Left renal pelvis (tissue), 4 donors: ENCODE measurements at places on chromosomes 16 and 17.

- no peak for DNase-seq
These were observed 2.0 kb downstream of the C16orf86 start for GRCh38 chr16:67668495-67669157.

DNA sequence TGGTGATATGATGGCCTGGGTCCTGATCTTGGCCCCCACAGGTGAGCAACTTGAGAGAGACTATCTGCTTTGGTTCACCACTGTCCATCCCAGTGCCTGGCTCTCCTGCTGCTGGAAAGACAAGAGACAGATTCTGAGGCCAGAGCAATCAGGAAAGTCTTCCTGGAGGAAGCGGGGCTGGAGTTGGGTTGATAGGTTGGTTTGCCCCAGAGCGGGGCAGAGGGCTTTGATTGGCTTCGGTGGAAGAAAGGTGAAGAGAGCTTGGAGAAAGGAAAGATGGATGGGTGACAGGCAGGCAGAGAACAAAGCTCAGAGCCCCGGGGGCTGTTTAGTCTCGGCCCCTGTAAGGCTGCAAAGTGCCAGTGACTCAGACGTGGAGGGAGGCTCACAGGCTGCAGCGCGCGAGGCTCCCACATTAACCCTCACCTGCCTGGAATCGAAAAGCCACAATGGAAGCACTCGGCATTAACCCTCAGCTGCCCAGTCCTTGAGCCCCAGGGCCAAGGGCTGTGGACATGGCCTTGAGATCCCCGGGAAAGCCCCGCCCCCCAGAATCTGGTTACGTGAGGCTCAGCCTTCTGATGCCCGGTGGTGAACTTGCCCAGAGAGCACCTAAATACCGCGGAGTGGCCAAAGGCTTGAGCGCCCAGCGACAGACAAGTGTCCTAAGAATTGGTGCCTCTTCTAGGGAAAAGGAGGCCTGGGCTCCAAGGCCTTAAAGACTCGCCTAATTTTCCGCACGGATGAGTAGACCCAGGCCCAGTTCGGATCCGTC lies 996 bp upstream of the CPNE2 start:
- DNase-seq, result no peak

DNA sequence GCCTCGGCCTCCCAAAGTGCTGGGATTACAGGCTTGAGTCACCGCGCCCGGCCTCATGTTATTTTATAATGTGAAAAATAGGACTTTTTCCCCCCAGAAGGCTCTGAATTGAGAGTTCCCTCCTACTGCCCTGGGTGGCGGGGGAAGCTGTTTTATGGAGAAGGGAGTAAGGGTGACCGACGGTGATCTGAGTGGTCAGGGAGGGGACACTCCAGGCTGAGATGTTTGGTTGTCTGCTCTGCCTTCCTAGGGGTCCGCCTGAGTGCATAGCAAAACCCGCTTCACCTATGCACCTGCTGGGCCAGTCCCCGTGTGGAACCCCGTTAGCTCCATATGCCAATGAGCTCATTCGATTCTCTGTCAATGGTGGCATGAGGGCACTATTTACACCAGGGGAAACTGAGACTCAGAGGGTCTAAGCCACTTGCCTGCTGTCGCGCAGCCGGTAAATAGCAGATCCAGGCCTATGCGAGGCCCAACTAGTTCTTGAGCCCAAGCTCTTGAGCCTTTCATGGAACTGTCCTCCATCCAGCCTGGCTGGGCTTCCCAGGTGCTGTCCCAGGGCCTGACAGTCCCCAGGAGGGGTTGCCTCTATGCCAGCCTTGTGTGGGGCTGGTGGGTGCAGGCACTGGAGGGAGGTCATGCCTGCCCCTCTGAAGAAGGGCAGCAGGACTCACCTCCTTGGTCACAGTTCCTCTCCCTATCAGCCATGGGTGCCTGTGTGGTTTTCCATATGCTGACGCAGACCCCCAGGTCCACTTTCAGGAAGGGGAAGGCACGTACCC lies 1.7 kb upstream of the GJD3 start:
- no peak for DNase-seq

- DNase-seq, result no peak
These were observed 460 bp downstream of the KRTAP4-3 start for GRCh38 chr17:41167561-41167960.

DNA sequence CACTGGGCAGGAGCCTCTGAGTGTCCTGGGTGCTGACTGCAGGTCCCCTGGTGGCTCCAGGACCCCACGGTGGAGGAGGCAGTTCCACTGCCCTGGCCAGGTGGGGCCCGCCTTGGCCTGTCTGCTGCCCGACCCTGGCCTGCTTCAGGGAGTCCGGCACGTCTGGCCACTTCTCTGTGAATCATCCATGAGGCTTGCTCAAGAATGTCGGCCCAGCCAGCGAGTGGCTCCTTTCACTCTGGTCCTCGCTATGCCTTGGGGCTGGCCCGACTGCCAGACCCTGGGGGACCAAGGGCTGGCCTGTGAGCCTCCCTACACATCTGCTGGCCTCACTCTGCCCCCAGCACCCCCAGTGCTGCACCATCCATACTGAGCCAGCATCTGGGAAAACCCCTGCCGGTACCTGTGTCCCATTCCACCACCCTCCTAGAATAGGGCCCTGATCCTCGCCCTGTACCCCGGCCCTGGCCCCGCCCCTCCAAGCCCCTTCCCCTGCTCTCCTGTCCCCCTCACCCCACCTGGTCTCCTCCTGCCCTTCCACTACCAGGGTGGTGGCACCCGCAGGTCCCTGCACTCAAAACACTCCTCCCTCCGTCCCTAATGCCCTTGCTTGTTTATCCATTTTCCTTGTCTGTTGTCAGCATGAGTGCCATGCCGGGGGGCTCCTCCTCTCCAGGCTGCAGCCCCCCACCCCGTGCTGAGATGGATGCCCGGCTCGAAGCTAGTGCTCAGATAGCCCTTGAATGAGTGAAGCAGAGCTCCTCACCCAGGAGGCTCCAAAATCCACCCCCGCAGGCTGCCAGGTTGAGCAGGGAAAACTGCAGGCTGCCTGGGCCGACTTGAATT lies 35.5 kb downstream of the ADCY7 start:
- no peak for DNase-seq

DNA sequence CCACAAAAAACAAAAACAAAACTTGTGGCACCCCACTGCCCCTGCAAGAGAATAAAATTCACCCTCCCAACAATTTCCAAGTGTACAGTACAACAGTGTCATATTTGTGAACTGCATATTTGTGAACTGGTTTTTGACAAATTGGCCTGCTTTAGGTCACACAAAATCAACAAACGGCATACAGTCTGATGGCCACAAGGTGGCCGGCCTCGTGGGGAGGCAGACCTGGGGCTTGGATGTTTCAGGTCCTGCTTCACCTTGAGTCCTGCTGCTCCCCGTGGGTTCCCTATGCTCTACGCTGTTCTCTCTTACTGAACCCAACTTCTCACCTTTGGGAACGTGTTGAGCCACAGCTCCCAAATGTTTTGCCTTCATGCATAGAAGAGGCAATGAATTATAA lies 102.2 kb downstream of the CDK5R1 start:
- no peak for DNase-seq

GRCh38 chr17:29038085-29038795 lies 4.7 kb upstream of the PIPOX start:
- DNase-seq, result no peak

DNA sequence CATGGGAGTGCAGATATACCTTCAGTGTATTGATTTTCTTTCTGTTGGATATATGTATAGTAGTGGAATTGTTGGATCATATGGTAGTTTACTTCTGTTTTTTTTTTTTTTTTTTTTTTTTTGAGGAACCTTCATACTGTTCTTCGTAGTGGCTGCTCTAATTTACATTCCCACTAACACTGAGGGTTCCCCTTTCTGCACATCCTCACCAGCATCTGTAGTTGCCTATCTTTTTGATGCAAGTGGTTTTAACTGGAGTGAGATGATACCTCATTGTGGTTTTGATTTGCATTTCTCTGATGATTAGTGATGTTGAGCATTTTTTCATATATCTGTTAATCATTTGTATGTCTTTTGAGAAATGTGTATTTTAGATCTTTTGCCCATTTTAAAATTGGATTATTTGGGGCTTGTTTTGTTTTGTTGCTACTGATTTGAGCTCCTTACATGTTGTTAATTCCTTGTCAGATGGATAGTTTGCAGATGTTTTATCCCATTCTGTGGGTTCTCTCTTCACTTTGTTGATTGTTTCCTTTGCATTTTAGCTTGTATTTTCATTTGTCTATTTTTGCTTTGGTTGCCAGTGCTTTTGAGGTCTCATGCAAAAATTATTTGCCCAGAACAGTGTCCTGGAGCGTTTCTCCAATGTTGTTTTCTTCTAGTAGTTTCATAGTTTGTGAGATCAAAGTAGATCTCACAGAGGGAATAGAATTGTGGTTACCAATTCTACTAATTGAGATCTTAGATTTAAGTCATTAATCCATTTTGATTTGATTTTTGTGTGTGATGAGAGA lies 25.0 kb upstream of the BCAS3 start:
- no peak for DNase-seq

DNA sequence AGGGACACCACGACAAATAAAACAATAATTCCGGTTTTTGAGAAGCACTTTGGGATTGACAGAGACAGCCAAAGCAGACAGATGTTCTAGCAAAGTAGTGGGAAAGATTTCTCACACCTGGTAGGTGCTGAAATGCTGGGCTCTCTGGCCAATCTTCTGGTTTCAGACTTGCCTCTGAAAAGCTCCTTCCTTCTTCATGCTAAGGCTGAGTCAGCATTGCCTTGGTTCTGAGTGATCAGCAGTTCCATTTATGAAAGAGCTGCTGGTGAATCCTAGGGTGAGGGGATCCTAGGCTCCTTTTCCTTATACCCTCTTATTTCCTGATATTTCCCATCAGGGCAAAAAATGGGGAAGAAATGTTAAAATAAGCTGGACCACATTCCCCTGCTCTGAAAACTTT lies 268.7 kb upstream of the SALL1 start:
- no peak for DNase-seq

DNA sequence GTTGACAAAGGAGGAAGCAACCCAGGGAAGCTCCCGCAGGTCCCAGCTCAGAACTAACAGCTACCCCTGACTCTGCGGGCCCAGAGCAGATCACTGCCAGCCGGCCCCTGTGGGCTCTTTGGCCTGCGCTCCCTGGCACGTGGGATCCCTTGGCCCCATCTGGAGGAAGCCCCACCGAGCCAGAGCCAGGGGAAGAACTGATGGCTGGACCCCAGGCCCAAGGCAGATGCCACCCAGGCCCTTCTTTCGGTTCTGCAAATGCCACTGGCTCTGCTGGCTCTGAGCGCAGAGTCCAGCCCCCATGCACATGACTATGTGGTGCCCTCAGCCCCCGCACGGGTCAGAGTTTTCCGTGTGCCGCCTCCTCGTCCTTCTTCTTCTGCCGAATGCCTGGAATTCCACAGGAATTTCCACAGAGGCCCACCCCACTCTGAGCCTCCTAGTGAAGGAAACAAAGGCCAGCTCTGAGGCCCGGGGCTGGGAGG lies 35.8 kb upstream of the SNN start:
- DNase-seq, result no peak

DNA sequence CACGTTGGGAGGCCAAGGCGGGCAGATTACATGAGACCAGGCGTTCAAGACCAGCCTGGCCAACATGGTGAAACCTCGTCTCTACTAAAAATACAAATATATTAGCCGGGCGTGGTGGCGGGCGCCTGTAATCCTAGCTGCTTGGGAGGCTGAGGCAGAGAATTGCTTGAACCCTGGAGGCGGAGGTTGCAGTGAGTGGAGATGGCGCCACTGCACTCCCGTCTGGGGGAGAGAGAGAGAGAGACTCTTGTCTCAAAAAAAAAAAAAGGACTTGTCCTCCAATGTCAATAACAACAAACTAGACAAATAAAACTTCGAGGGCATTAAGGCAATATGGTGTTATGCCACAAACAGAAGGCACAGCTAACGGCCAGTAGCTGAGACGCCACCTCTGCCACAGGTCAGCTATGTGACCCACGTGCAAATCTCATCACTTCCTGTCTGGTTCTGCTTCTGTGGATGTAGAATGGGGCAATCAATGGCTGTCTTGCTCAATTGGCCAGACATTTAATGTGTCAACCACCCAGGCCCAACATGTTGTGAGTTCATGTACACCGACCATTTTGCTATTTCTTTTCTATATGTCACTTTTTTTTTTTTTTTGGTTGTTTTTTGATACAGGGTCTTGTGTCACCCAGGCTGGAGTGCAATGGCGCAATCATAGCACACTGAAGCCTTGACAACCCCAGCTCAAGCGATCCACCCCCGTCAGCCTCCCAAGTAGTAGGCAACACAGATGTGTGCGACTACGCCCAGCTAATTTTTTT lies 834 bp upstream of the TXNDC11 start:
- no peak for DNase-seq

DNA sequence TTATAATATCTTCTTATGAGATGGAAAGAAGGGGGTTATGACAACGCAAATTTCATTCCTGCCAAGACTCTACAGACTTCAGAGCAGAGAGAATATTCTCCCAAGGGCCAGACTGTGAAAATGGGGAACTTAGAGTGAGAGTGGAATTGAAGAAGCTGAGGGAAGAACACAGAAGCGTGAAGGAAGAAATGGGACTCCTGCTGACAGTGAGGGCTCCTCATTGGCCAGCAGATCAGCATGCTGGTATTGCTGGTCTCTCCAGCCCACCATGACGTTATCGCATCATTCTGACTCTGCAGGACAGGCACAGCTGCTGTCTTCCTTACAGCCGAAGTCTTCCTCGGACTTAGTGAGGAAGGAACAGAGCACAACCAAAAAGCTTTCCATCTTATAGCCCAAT lies 24.3 kb downstream of the CCL4 start:
- no peak for DNase-seq

- DNase-seq, result no peak
These were observed 204.7 kb upstream of the CIBAR2 start for GRCh38 chr16:85316944-85317343.

DNA sequence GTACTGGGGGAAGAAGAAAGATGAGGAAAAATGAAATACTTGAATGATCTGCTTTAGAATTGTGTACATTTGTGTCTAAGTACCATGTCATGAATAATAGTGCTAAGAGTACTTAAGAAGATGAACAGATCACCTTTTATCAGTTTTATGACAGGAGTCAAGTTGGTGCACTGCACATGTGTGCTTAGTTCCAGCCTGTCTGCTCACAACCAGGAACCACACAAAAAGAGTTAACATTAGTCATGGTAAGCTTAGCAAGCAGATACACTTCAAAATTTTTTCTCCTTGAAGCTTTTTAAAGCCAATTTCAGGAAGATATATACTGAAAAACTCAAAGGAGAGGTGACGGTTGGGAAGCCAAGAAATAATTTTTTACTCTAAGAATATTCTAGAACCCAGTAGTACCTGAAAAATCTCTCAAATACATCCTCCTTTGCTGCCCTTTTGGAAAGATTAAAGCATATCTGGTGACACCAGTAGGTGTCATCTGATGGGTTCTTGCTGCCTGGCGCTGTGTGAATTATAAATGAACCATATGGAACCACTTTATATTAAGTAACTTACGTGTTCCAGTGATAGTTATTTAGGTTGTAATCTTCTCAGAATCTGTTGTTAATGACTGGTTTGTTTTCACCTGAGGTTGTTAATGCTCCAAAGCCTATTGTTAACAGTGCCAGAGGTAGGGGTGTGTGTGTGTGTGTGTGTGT lies 93.4 kb downstream of the MSI2 start:
- no peak for DNase-seq

- no peak for DNase-seq
These were observed 1.3 kb downstream of the DNAH17 start for GRCh38 chr17:78575899-78576298.
